Bone marrow (tissue), 2 donors: ENCODE measurements at places on chromosomes 5 and 9.
A peak's percentile ranks its signal among the peaks of the same experiment; 100 is the strongest.

GRCh38 chr9:110575945-110576344 is 3.6 kb downstream of the SVEP1 start:
- DNase-seq = no peak

GRCh38 chr9:72360324-72360723 is 4.7 kb downstream of the ZFAND5 start:
- no peak for DNase-seq

GRCh38 chr9:115114546-115114945 is 3.4 kb downstream of the TNC start:
- DNase-seq = no peak

- DNase-seq = no peak
Measured at GRCh38 chr5:102865171-102865509, 110.0 kb downstream of the PAM start.

GRCh38 chr5:171957591-171958251 is 48.7 kb downstream of the FBXW11 start:
- peak; percentile 45 for DNase-seq

DNA sequence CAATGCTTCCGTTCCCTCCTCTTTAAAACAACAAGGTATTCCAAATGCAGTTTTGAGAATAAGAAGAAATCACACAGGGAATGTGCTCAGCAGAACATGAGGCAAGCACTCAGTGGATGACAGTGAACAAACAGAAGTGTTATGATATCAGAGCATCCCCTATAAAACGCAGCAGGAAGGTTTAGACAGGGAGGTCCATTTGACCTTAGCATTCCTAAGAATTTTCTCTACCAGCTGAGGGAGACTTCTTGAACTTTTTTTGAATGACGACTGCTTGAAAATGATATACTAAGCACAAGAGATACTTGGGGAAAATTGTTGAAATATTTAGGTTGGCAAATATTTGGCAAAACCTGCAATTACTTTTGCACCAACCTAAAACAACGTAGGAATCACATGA is 3.9 kb downstream of the AMACR start:
- DNase-seq = no peak

DNA sequence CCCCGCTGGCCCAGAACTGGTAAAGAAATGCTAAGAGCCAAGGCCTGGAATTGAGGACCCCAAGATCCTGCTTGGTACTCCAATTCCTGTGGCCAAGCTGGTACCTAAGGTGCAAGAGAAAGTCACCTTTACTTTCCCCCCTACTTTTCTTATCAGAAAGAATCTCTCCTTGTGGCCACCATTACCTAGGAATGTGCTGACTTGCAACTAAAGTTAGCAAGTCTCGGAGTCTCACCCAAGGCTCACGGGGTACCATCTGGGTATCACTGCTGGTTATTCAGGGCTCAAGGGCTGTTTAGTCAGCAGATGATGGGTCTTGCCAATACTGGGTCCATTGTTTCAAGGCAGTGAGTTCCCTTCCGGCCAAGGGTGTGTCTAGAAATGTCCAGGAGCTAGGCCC is 270.2 kb downstream of the KDM4C start:
- DNase-seq = no peak

DNA sequence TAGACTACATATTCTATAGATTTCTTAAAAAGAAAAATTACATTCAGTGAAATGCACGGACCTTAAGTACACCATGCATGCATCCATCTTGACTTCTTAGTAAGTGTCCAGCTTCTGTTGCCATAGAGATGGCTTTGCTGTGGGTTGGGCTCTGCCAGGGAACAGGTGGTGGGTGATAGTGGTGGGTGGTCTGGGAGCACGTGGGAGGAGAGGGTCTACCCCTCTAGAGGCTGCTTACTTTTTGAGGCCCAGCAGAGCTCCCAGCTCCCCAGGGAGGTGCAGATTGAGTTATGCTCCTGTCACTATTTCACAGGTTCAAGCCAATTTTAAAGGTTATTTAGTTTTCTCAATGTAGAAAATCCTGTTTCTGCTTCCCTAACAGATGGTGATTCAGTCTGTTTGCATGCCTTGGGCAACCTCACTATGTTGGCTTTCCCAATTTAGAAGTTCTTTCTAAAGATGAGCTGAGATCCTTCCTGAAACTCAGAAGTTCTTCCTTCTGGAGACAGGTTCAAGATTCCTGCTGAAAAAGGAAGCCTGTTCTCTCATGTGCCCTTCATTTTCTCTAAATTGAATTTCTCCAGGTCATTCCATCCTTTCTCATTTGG is 107.4 kb upstream of the LHFPL2 start:
- no peak for DNase-seq

DNA sequence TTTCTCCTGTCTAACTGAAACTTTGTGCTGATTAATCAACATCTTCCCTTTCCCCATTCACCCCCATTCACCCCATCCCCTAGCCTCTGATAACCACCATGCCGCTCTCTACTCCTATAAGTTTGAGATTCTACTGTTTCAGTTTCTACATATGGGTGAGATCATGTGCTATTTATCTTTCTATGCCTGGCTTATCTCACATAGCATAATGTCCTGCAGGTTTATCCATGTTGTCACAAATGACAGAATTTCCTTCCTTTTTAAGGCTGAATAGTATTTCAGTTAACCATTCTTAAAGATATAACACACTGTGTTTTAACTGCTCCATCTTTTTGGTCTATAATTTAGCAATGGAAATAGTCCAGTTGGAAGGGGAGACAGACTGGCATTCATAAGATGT is 205.1 kb downstream of the SNCAIP start:
- DNase-seq = no peak

- no peak for DNase-seq
Measured at GRCh38 chr9:25636026-25636425, 42.2 kb downstream of the TUSC1 start.

GRCh38 chr5:5304361-5305020 is 118.0 kb upstream of the ICE1 start:
- DNase-seq = no peak

DNA sequence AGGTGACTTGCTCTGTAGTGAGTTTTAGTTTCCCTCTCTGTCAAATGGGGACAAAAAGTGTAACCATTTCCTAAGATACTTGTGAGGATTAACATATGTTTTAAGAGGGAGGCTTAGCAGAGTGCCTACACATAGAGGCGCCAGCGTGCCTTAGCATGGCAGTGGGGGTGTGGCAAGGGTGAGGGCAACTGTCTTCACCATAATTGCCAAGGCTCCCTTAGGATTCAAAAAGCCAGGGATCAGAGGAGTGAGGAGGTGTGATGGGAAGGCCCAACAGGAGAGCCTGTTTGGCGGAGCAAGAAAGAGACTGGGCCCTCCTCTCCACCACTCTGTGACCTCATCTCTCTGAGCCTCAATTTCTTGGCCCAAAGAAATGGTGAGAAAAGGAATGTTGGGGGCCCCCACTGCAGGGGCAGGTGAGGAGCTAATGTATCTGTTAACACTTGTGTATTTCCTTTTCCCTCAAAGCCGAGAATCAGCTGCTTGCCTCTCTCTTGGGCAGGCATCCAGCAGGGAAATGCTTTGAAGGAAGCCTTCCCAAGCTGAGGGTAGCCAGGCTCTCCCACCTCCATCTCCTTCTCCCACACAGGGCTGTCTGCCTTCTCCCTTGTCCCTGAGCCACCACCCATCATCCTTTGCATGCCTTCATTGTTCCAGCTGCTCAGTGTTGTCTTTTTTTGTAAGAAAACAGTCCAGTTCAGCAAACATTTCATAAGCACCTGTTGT is 76.0 kb downstream of the DAB2IP start:
- no peak for DNase-seq

DNA sequence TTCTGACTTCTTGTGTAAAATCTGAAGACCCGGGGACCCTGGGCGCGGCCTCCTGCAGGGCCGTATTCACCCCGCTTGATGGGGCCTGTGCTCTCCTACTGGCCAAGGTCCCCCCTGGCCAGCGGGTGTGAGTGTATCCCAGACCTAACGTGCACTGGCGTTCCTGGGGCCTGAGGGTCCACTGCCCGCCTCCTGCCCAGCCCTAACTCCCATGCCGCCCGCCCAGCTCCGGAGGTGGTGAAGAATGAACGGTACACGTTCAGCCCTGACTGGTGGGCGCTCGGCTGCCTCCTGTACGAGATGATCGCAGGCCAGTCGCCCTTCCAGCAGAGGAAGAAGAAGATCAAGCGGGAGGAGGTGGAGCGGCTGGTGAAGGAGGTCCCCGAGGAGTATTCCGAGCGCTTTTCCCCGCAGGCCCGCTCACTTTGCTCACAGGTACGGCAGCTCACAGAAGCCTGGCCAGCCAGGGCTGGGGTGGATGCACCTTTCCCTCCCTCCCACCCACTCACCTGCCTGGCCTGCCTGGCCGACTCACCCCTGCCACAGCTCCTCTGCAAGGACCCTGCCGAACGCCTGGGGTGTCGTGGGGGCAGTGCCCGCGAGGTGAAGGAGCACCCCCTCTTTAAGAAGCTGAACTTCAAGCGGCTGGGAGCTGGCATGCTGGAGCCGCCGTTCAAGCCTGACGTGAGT is 9.5 kb downstream of the GRK6 start:
- DNase-seq = no peak

DNA sequence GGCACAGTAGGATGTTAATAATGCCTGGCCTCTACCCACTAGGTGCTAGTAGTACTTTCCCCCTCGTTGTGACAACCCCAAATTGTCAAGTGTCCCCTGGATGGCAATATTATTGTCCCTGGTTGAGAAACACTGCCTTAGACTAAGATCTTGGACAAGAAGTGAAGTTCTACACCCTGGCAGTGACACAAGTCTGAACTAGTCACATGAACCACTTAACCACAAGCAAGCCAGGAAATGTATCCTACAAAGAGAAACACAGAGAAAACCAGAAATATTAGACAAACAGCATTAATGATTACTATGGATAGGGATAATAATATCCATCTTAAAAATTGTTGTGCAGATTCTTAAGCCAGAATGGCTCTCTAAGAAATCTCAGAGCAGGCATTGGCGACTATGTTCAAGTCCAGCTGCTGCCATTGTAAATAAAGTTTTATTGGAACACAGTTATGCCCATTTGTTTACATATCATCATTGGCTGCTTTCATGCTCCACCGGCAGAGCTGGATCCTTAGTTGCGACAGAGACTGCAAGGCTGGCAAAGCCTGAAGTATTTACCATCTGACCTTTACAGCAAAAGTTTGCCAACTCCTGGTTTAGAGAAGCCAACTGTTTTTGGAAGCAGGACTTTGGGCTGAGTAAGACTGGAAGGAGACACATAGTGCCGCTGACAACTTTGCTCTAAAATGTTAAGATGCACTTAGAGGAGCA is 80.8 kb downstream of the NTRK2 start:
- no peak for DNase-seq

DNA sequence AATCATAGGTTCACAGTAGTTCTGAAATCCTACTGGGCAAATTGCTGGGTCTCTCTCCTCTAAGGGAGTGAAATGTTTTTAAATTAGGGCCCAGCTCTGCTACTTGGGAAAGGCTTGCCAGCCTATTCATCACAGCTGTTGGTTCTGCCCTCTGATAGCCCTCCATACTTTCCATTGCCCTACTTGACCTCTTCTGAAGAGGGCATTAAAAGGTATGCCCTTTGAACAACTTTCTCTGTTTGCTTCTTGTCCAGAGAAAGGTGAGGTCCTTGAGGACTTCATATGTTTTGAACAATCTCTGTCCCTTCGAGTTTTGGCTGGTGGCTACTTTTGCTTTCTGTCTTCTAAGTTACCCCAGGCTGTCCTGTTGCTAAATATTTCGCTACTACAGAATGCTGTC is 62.3 kb upstream of the JAK2 start:
- DNase-seq = no peak

GRCh38 chr5:133779828-133780475 is 167.6 kb upstream of the FSTL4 start:
- DNase-seq = no peak

DNA sequence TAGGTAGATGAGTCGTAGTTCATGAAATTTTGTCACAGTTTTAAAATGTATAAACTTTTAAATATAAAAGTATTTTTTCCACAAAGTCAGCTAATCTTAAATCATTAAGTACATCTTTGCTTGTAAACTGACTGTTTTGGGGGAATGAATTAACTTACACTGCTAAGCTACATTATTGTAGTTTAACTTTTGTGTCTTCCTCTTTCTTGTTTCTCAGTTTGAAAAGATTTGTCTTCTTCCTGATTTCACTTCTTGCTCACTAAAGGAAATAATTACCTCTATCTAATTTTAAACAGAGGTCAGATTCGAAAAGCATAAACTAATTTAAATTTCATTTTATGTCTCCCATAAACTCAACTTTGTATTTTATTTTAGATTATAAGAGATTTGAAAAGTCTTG is 5.7 kb downstream of the NIPSNAP3B start:
- no peak for DNase-seq
